Cerebellum (tissue), 4 donors: ENCODE measurements at places on chromosomes 4 and X.

DNA sequence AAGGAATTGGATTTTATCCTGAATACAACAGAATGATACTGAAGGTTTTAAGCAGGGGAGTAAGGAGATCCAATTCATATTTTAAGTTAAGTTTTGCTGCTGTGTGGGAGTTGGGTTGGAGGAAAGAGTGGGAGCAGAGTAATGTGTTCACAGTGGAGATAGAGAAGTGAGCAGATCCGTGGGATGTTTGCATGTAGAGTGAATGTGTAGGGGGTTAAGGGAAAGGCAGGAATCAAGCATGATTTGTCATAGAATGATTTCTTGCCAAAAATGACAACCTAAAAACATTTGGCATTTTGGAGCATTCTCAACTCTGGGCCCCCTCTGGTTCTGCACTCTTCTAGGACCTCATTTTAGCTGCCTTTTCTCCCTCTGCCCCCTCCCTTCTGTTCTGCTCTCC, 76.6 kb downstream of the ARHGAP10 start:
- no peak for DNase-seq

GRCh38 chr4:187921946-187922623, 73.5 kb upstream of the ZFP42 start:
- no peak for DNase-seq

GRCh38 chrX:14758029-14758491, 114.8 kb downstream of the FANCB start:
- no peak for DNase-seq

DNA sequence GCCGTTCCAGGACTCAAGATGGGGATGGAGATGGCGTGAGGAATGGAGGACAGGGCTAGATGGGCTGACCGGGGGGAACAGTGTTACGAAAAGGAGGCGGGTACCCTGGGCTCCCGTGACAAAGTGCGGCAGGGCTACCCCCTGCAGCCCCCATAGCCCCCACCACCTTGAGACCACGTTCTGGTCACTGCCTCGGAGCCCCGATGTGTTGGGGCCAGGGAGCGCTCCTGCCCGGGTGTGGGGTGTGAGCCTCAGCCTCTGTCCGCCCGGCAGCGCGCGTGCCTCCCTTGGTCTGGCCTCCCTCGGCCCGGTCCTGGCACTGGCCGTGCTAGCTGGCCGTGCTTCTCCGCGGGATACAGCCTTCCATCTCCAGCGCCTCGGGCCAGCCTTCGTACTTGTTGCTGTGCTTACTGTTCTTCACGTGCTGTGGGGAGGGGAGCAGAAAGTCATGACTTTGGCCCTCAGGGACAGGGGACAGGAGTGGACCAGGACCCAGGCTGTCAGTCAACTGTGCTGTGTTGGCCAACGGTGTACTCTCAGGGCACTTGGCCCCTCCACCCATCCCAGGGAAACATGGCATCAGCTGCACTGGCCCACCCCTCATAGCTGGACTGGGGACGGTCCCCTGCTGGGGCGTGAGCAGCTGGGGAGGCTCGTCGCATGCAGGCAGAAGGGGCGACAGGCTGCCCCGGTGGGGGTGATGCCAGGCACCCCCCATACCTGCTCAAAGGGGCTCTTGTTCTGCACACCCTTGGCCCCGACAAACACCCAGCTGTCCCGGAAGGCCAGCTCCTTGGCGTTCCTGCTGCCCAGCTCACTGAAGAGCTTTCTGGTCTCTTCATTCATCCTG, 9.3 kb downstream of the FAM3A start:
- DNase-seq, result no peak

- DNase-seq, result no peak
Observed at GRCh38 chr4:139913398-139913990, 240.5 kb downstream of the MAML3 start.

- DNase-seq, result no peak
Observed at GRCh38 chr4:30268370-30268769, 451.8 kb upstream of the PCDH7 start.

GRCh38 chr4:109441862-109442458, 8.3 kb downstream of the SEC24B start:
- no peak for DNase-seq

DNA sequence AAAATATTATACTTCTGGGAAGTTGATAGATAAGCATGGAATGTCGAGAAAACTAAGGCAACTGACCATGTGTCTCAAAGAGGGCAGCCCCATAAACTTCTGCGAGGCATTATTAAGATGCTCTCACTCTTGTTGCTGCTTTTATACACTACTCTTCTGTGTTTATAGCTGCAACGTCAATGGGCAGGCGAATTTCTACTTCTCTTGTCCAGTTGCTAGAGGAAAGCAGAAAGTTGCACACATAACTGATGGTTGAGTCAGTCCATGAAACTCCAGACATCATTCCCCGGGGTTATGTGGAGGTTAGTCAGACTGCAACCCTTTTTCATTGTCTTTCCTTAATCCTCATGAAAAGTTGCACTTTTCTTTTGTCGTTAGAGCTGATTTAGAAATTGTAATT, 39.8 kb downstream of the VCX3B start:
- DNase-seq, result no peak
